ENCODE measurements at places on chromosomes 5 and 9.

DNA sequence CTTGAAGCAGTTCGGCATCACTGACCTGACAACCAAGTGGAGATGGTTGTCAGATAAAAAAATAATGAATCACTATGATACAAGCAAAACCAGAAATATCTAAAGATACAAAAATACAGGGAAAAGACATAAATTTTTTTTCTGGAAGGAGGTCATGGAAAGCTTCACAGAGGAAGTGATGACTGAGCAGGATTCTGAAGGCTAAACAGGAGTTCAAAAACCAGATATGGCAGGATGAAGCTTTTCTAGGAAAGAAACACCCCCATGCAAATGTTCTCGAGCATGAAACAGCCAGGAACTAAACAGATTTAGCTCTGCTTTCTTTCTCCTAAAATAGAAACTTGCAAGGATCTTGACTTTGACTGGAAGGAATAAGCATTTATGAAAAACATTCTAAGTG lies 60.7 kb upstream of the IFNE start:
- no peak for DNase-seq

DNA sequence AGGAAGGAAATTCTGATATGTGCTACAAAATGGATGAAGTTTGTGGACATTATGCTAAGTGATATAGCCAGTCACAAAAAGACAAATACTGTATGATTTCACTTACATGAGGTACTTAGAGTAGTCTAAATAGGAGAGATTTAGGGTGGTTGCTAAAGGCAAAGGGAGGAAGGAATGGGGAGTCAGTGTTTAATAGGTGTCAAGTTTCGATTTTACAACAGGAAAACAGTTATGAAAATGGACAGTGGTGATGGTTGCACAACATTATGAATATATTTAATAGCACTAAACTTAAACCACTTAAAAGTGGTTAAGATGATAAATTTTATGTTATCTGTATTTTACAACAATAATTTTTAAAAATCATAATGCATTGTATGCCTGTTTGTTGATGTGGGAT lies 40.4 kb upstream of the ECM2 start:
- no peak for DNase-seq

GRCh38 chr9:136769710-136770191 lies 5.4 kb upstream of the LCN15 start:
- peak; percentile 58 for DNase-seq

DNA sequence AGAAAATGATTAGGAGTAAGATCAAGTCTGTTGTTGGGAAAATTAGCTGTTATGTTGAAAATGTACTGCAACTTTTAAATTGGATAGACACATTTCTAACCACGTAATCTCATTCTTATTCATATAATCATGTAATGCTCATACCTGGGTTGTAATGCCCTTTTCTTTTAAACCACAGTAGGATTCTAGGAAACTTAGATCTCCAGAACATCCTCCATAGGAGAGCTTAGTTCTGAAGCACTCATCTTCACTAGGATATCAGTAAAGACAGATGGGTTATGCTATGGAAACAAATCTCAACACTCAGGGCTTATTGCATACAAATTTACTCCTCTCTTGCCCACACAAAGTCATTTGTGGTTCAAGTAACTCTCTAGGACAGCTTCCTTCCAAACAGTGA lies 34.8 kb upstream of the ANXA1 start:
- no peak for DNase-seq

DNA sequence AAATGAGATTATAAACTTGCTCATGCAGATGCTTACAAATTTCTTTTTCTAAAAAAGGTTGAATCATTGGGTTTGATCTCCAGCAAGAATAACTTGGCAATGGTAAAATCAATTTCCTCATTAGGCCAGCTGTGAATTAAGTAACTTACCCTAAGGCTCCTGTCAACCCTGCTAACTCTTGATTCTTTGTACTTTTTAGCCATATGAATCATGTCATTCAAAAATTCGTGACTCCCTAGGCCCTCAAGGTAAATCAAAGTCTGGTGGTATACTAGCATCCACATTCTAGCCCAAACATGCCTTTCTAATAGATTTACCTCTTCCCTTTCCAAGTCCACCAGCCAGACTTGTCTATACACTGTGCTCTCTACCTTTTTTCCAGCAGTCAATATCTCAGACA lies 420.8 kb upstream of the BRINP1 start:
- no peak for DNase-seq

- DNase-seq, result no peak
Observed at GRCh38 chr9:105187781-105188180, 56.7 kb upstream of the SLC44A1 start.

DNA sequence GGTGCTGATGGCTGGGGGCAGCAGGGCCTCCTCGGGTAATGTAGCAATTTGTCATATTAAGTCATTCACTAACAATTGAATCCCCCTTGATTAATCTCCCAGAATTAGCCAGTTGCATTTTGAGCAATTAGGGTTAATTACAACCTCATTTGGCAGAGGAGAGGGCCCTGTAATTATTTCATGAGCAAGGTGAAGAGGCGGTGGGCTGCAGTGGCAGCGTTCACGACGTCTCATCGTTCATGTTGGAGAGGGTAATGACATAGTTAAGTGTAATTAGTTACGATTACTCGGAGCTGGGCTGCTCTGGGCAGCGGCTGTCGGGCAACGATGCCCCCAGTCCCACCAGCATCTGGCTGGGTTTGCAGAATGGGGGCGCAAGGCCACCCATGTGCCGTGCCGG lies 46.0 kb downstream of the NEK6 start:
- no peak for DNase-seq

- no peak for DNase-seq
Observed at GRCh38 chr5:156019571-156020180, 307.3 kb upstream of the SGCD start.

- DNase-seq, result no peak
Observed at GRCh38 chr9:115756736-115757135, 396.9 kb upstream of the PAPPA start.

DNA sequence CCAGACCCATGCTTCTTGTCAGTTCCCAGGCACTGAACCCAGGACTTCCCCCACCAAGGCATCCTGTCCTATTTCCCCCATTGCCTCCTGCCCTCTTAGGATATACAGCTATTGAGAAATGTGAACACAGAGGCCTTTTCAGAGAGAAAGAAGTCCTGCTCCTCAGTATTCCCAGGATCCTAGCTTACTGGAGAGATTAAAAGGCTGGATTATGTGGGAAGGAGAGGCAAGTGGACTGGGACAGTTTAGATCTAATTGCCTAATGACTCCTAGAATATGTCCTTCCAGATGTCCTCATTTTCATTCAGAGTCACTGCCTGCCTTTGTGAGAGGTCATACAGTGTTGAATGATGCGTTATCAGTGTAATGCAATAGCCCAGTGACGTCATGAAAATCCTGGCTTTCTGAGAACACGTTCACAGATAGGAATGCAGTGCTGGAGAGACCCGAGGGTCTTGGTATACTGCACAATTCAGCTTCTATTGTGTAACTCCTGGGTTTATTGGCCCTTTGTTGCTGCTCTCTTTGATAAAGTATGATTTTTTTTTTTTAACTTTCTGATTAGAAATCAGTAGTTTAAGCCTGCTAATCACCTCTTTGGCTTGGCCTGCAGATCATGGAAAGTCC lies 26.2 kb downstream of the WWC1 start:
- no peak for DNase-seq

DNA sequence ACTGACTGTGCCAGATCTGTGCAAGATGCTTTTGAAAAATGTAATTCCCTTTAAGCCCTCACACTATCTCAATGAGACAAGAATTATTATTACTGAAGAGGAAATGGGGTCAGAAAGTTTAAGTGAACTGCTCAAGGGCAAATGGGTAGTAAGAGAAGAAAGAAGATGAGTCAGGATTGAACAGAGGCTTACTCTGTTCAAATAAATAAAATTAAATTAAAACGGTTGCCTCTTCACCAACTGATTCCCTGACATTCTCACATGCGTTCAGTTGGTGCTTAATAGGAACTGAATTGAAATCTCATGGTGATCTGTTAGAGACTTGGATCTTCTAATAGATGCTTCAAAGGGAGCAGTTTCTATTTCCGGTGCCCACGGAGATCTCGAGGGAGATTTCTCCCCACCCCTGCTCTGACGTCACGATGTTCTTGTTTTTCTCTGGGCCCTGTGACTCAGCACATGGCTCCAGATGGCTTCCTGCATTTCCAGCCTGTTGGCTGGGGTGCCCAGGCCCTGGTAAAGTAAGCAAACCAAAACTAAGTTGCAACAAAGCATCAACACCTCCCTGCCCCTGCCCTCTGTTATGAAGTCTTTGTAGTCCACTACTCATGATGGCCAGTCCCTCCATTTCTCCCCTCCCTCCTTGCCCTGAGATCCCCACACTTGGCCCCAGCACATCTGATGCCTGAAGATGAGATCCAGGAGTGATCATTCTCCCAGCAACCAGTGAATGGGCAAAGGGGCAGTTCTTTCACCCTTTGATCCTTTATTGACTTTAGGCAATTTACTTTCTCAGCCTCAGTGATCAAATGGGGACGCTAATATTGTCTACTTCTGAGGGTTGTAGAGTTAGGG lies 106.1 kb upstream of the CPEB4 start:
- peak; percentile 77 for DNase-seq

- DNase-seq, result no peak
Observed at GRCh38 chr9:123322273-123323195, 33.5 kb upstream of the CRB2 start.

Measured in hematopoietic multipotent progenitor cell treated with erythropoietin and hydrocortisone succinate and interleukin-3 and kit ligand, for 8 days (in vitro differentiated cells).